ENCODE measurements at places on chromosomes 4 and X. TPM values are rescaled to one million over a fixed set of nuclear protein-coding genes. Genes with fewer than 3 reads are reported as not detected.

GLRA3 gene
- not detected for total RNA-seq

ETFDH gene
- 16.0 TPM for total RNA-seq

CXCL3 gene
- total RNA-seq = not detected

TRIM60 gene
- not detected for total RNA-seq

GRCh38 chr4:6880691-6881090 lies 28.9 kb upstream of the TBC1D14 start:
- DNase-seq = no peak

GRCh38 chr4:48831532-48832030 lies 693 bp downstream of the OCIAD1 start:
- no peak for DNase-seq

GRCh38 chrX:134753718-134754008 lies 95.4 kb upstream of the PLAC1 start:
- no peak for DNase-seq

GRCh38 chr4:4385729-4386295 lies 1.1 kb upstream of the NSG1 start:
- no peak for DNase-seq

GRCh38 chr4:79869597-79870237 lies 203.3 kb downstream of the ANTXR2 start:
- DNase-seq = no peak

GRCh38 chr4:128225148-128225547 lies 62.5 kb downstream of the PGRMC2 start:
- no peak for DNase-seq

- no peak for DNase-seq
Measured at GRCh38 chr4:141352909-141353525, 132.3 kb downstream of the ZNF330 start.

GRCh38 chr4:54695788-54696187 lies 38.0 kb downstream of the KIT start:
- DNase-seq = no peak

All from CD4-positive, alpha-beta memory T cell (primary cell).